Stimulated activated CD4-positive, alpha-beta T cell treated with anti-CD3 and anti-CD28 coated beads, Interleukin-2, amount 100 ng/mL, for 48 hours (primary cell): ENCODE measurements at places on chromosomes 3 and 15.

- no peak for DNase-seq
Measured at GRCh38 chr3:140128631-140129030, 193.6 kb downstream of the CLSTN2 start.

- no peak for DNase-seq
Measured at GRCh38 chr3:27559835-27560234, 75.7 kb upstream of the SLC4A7 start.

- DNase-seq, result peak; percentile 8
Measured at GRCh38 chr3:168249550-168250414, 154.1 kb upstream of the GOLIM4 start.

GRCh38 chr15:65969865-65970816 lies 100.8 kb downstream of the RAB11A start:
- no peak for DNase-seq

DNA sequence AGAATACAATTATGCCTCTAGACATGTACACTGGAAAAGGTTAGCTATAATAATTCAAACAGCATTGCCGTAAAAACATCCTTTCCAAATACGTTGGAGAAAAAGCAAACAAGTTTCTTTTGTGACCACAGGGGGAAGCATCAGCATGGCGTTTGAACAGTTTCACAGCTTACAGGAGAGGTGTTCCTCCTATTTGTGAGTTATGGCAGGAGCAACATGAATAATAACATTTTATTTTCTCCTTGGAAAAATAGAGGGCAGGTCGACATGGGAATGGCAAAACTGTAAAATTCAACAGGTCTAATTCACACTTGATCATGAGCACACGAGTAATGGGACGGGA lies 39.7 kb upstream of the GADL1 start:
- DNase-seq, result no peak

GRCh38 chr3:153621953-153622352 lies 459.9 kb downstream of the RAP2B start:
- no peak for DNase-seq
